IMR-90 (cell line): ENCODE measurements at places on chromosomes 3 and 15. TPM values are rescaled to one million over a fixed set of nuclear protein-coding genes. Genes with fewer than 3 reads are reported as not detected.

The GHSR gene
- total RNA-seq: not detected in 2 replicates

The EOGT gene
- 35.6 and 41.2 TPM in 2 replicates for total RNA-seq

The BCHE gene
- 1.6 and 1.9 TPM in 2 replicates for total RNA-seq

The GOLGA8J gene
- under 0.01 TPM in 1 of 2 replicates, not detected in the other for total RNA-seq

The NEIL1 gene
- 0.56 and 1.1 TPM in 2 replicates for total RNA-seq
